ENCODE measurements at places on chromosomes 13 and 19. TPM values are rescaled to one million over a fixed set of nuclear protein-coding genes. Genes with fewer than 3 reads are reported as not detected.

DNA sequence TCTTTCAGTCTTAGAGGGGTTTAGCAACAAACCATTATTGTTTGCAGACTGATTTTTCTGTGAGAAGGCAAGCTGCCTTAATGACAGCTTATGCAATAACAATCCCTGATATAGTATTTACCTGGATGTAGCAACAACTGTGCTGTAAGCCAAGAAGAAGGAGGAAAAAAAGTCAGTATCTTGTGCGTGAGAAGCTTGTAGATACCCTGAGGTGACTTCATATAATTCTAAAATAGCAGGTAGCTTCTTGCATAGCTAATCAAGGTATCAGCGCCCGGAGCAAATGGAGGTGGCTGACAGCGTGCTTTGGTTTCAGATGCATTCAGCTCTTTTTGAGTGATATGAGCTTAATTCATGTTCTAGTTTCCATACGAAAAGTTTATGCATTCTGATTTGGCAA lies 309.8 kb downstream of the KLF5 start:
- no peak for DNase-seq

GRCh38 chr13:112234131-112234875 lies 141.9 kb upstream of the SPACA7 start:
- DNase-seq: no peak

DNA sequence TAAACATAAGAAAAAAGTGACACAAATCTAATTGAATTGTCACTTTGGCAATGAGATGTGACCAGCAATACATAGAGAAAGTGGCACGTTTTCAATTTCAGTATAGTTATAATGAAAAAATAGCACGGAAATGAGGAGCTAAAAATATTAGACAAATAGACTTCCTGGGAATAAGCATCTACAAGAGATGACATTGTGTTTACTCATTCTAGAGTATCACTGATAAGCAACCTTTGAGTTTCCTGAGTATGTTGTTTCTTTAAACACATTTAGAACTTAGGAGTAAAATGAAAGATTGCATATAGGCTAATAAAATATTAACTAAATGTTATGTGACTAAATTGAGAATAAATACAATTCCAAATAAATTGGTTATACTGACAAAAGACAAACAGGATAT lies 207.1 kb upstream of the SLITRK6 start:
- DNase-seq: no peak

Gene KLC3
- polyA plus RNA-seq: 0.20 TPM

Gene IGFL1
- polyA plus RNA-seq: not detected

DNA sequence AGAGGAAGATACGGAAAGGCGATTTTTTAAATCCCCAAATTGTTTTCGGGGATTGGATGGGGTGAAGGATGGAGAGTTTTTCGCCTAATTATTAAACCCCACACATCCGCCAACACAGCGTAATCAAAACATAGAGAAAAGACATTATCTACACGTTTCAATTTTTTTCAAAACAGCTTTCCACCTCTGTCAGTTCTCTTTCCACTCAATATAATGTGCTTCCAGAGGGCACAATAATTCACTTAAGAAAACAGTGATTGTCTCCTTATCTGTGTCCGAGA lies 435 bp upstream of the OBI1 start:
- DNase-seq: no peak

DNA sequence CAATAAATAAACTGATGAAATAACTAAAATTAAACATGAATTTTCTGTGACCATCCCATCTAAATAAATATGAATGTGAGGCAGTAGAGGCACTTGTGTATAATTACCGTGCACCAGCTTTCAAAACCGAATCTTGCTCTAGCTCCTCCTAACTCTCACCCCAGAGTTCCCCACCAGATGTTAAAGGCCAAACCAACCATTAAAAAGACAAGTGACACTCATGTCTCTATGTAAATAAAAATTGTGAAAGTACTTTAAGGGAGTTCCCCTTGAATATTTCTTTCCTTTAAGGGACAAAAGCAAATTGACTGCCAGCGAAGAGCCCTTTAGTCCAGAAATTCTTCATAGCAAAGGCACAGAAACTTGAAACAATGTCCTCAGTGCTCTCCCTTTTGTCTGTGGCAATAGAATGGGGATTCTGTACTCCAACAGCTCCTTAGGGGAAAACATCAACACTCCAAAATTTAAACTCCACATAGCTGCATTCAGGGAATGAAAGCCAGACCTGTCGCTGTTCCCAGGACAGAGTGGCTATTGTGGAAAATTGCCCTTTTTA lies 101.7 kb upstream of the SOX21 start:
- no peak for DNase-seq

DNA sequence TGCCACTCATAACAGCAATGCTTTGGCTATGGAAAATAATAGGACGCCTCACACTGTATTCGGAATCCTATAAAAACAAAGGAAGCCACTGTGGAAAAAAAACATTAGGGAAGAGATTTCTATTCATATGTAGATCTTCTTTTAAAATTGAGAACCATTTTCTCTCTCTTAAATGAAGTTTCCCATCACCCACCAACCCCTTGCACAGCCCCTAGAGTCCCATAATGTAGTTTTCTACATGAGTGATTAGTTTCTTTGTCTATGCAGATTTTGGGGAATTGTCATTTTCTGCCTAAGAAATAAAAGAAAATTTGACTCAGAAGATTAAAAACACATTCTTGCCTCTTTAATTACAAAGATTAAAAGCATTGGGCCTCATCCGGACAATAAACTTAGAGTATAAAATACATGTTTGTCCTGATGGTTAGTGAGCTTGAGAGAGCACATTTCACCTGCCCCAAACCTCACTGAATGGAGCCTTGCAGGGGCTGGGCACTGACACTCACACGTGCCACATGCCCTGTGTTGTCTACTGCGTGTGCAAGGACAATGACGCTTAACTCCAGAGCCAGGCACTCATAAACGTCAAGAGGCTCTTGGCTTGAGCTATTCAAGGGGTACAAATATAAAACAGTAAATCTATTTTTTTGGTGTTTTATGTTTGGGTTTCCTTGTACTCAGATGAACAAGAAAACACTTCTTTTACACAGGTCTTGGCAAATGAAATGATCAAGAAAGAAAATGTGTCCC lies 40.0 kb upstream of the KL start:
- DNase-seq: no peak

Gene ELSPBP1
- polyA plus RNA-seq: not detected

DNA sequence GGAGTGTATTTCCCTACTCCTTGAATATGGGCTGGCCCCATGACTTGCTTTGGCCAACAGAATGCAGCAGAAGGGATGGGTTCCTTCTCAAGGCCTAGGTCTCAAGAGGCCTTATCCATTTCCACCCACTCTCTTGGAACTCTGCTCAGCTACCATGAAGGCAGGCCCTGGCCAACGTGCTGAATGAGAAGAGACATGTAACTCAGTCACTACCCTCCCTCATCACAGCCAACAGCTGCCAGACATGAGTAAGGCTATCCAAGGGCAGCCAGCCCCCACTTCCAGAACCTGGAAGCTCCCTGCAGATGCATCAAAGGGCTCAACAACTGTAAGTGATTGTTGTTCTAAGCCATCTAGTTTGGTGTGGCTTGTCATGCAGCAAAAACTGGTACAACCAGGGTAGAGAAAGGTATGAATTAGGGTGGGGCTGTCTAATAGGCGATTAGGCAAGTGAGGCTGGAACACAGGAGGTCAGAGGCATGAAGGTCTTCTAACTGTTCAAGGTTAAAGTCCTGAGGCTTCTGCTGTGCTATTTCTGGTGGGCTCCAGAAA lies 1.4 kb upstream of the RASL11A start:
- no peak for DNase-seq

DNA sequence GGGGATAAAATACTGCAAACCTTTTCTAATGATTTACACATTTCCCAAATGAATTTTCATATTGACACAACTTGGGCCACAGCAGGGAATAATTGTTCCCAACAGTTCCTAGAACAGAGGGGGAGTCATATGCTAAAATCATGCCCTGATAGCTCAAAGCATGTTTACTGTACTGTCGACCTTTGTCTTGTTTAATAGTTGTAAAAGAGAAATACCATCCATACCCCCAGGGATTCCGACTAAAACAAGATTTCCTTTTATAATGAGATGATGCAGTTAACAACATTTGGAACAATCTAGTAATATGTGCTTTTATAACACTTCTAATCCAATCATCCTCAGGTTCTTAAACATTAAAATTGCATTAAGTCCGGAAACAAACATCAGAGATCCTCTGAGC lies 759.7 kb downstream of the OLFM4 start:
- DNase-seq: no peak

Gene MEF2B
- 2.2 TPM for polyA plus RNA-seq
